ENCODE measurements at places on chromosomes 2 and 18.

DNA sequence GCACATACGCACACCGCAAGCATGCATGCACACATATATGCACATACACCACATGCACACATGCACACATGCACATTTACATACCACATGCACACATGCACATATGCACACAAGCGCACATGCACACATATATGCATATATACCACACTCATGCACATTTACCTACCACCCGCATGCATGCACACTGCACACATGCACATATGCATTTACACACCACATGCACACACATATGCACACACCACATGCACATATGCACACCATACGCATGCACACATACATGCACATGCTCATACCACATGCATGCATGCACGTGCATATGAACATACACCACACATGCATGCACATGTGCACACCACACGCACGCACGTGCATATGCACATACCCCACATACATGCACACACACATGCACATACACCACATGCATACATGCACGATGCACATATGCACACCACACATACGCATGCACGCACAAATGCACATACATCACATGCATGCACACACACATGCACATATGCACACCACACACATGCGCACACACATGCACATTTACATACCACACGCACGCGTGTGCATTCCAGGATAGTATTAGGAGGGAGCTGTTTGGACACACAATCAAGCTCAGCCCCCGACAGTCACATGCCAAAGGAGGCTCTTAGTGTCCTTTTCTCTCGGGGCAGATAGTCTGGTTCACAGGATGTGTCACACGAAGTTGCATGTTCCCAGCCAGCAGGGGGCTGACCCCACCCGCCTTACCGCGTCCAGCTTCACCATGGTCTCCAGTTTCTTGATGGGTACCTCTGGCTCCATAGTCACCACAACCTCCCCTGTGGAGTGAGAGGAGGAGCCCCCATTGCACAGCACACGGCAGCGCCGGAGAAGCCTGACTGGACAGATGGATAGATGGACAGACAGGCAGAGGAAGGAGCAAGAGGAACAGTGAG is 5.9 kb downstream of the OTOF start:
- DNase-seq, result no peak

GRCh38 chr2:191713837-191714236 is 35.9 kb downstream of the NABP1 start:
- DNase-seq, result no peak

DNA sequence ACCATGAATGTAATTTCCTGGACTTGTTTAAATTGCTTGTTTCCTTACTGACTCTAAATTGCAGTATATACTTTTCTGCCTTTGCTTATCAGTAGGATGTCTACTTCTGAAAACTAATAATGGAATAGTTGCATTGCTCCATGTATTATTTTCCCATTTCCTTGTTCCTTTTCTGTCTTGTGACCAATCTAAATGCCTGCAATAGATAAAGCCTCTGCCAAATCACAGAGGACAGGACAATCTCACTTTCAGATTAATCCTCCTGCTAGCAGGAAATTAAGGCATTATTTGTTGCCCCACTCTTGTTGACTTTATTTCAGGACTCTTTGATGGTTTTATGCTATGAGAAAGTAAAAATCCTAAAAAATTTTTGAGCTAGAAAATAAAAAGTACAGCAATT is 4.7 kb upstream of the ESCO1 start:
- DNase-seq, result no peak

GRCh38 chr2:53314718-53315117 is 452.9 kb upstream of the CHAC2 start:
- no peak for DNase-seq

- DNase-seq, result no peak
Measured at GRCh38 chr2:2280483-2280882, 50.6 kb downstream of the MYT1L start.

DNA sequence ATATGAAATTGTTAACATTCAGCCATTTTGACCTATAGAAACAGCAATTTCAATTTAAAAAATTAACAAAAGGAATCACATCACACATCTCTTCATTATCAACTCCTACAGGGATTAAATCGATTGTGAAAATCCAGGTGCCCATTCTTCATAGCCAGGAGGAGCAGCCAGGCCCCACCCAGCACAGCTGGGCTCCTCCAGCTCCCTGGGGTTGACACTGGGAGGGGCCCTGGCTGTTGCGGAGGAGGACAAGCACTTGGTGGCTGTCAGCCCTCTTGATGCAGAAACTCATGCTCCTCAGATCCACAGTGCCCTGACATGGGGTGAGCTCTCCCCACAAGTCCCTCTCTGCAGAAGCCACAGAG is 99.8 kb downstream of the FAM210A start:
- no peak for DNase-seq

DNA sequence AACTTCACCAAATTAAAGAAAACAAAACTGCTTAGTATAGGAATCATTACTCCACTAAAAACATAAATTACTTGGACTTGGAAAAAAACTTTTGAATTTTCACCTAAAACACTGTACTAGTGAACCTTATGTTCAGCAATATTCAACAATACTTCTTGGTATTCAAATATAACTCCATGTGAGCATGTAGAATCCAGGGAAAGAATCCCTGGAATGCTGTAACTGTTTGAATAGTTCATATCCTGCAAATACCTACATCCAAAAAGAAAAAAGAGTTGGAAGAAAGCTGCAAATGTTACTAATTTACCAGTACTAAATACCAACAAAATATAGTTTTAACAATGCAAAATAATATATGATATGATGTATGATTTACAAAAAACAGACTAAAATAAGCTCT is 65.4 kb downstream of the IKZF2 start:
- DNase-seq, result no peak

Data from NCI-H1048 (cell line).